ENCODE measurements at places on chromosomes 7 and 10.

DNA sequence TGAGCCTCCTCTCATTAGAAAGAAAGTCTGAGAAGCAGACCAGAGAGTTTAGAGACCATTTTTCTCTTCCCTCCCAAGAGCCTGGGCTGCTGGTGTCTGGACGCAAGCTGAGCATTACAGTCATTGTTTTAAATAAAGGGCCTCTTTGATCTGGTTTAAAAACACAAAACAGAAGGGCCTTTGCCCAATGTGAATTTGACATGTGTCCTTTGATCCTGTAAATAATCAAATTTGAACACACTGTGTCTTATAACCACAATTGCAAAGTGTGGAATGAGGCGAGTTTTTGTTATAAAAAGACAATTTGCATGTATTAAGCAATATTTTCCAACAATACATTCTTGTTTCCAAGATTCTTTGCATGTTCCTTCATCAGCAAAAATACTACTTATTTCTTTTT lies 158.5 kb downstream of the C7orf25 start:
- no peak for DNase-seq

- DNase-seq: no peak
Measured at GRCh38 chr10:11636697-11637303, 25.4 kb upstream of the USP6NL start.

- DNase-seq: no peak
Measured at GRCh38 chr7:122423591-122423990, 119.0 kb upstream of the FEZF1 start.

GRCh38 chr7:105295596-105296352 lies 92.9 kb downstream of the SRPK2 start:
- DNase-seq: no peak

GRCh38 chr7:75889826-75890225 lies 11.0 kb downstream of the RHBDD2 start:
- DNase-seq: no peak

DNA sequence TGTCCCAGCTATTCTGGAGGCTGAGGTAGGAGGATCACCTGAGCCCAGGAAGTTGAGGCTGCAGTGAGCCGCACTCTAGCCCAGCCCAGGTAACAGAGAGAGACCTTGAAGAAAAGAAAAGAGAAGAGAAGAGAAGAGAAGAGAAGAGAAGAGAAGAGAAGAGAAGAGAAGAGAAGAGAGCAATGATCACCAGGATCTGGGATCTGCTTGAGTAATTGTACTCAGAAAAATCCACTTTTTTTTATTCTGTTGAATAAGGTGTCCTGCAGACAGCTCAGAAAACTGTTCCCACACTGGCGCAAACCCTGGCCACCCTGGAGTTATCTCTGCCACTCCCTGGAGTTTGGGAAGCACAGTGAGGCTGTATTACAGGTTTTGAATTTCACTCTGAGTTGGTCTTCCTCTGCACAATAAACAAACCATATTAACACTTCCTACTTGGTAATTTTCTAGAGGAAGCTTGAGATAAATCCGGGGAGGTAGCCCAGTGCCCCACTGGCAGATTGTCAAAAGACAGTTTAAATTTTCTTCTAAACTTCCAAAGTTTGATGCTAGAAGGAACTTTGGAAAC lies 9.6 kb upstream of the OAT start:
- DNase-seq: no peak

DNA sequence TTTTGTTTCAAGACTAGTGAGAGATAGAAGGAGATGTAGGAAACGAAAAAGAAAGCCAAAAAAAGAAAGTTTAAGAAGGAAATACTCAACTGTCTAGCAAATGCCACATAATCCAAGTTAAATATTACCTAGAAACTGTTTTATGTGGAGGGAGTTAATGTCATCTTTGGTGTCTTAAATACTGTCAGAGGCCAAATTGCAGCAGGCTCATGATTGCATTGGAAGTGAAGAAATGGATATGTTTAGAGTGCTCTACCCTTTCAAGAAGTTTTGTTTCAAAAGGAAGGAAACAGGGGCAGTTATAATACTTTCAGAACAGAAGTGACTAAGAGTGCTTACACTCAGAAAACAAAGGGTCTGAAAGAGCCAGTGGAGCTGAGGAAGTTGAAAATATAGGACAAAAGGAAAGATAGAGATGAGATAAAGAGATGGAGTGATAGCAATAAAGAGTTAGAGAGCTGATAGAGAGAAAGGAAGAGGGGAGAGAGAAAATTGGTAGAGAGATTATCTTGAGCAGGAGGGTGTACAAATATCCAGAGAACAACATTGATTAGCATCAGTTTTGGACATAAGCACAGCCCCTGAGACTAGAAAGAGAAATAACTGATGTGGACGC lies 28.0 kb upstream of the GNAI1 start:
- no peak for DNase-seq

- DNase-seq: no peak
Measured at GRCh38 chr7:34011696-34012095, 106.4 kb downstream of the BMPER start.

DNA sequence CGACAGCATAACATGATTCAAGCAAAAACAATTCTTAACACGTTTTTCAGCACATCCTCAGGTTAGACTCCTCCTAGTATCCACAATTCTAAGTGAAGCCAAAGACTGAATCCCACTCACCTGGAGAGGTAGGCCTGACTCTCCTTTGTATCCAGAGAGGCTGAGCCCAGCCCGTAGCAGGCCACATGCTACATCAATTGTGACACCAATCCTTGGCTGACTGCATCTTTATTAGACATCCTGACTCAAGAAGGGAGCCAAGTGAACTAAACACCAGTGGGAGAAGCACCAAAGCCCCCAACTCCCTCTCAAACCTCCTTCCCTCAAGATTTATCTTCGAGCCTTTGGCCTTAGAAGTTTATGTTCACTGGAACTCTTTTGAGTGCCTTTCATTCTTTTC lies 125.5 kb upstream of the PDLIM1 start:
- DNase-seq: no peak

All from activated naive CD4-positive, alpha-beta T cell (primary cell).